ENCODE measurements at places on chromosomes 2 and 18. TPM values are rescaled to one million over a fixed set of nuclear protein-coding genes. Genes with fewer than 3 reads are reported as not detected.

- no peak for DNase-seq
Measured at GRCh38 chr18:6711467-6711866, 18.0 kb upstream of the ARHGAP28 start.

DNA sequence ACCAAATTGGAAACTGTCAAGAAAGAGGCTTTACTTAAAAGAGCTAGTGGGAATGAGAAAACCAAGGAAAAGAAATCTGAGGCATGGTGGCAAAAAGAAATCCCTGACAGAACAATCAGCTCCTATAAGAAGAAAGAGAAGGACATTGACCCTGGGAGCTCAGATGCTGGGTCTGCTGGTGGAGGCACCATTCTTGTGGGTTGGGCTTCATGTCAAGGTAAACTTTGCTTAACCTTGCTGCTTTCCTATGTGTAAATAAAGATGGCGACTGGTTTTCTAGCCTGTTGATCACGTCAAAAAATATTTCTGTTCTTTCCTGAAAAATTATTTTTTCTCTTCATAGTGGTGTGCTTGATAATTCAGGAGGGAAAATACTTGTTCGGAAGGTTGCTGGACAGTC is 58.1 kb downstream of the VIT start:
- DNase-seq, result no peak

- no peak for DNase-seq
Measured at GRCh38 chr18:56470406-56471351, 167.7 kb downstream of the TXNL1 start.

LHCGR gene
- total RNA-seq, result not detected

MDH1B gene
- total RNA-seq, result 0.60 TPM

TMEM198 gene
- total RNA-seq, result 0.49 TPM

All from naive thymus-derived CD8-positive, alpha-beta T cell (primary cell).